ENCODE measurements at places on chromosomes 7 and 10.

DNA sequence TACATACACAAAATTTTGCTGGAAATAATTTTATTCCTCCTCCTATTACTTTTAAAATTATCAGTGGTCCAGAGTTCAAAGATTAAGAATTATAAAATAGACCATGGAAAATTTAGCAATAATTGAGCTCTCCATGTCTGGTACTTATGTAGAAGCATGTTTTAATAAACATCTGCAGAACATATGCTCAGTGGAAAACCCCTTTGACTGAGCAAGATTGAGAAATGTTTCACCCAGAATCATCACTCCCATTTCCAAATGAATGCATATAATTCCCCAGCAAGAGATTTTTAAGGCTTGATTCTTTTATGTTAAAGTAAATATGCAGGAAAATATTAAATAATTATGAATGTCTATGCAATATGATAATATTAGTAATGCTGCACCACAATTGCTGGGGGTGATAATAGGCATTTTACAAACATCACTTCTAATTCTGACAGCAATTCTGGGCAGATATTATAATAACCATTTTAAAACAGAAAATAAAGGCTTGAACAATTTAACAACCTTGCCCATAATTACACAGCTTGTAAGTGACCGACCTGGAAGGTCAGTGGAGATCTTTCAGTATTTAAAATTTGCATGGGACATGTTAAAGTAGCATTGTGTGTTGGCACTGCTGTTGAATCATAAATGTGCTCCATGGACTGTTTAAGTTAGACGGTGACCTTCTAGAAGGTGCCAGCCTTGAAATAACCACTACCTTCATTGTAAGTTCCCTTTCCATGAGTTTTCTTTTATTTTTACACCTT is 45.6 kb upstream of the TES start:
- H3K27ac ChIP-seq: no peak overlapping the region
- H3K4me3 ChIP-seq: no peak overlapping the region
- H3K36me3 ChIP-seq: no peaks in the 10 kb centered on the region

- H3K27me3 ChIP-seq: no peaks in the 10 kb centered on the region
- no peak overlapping the region for H3K27ac ChIP-seq
- no peak overlapping the region for H3K4me3 ChIP-seq
- no peaks in the 10 kb centered on the region for H3K36me3 ChIP-seq
- no peak for DNase-seq
Observed at GRCh38 chr7:699476-700170, 26.9 kb upstream of the DNAAF5 start.

- H3K27me3 ChIP-seq: no peaks in the 10 kb centered on the region
- peaks cover 3% of the 10 kb centered on the region for H3K36me3 ChIP-seq
- H3K4me3 ChIP-seq: no peak overlapping the region
Observed at GRCh38 chr10:122421054-122421625, 33.3 kb upstream of the ARMS2 start.

- H3K4me1 ChIP-seq: peaks cover 3% of the 10 kb centered on the region
- H3K27me3 ChIP-seq: no peaks in the 10 kb centered on the region
- peak; percentile 27 for DNase-seq
- no peaks in the 10 kb centered on the region for H3K36me3 ChIP-seq
Observed at GRCh38 chr10:102714621-102715455, at the start of gene SFXN2. Gene SFXN2 (plus strand): TSS chr10:102714636. CDS start chr10:102726637, 12,001 bp downstream.

GRCh38 chr10:101400585-101400984 is 46.6 kb downstream of the BTRC start:
- no peaks in the 10 kb centered on the region for H3K27me3 ChIP-seq
- no peak for DNase-seq
- H3K4me3 ChIP-seq: no peak overlapping the region
- peaks cover 6% of the 10 kb centered on the region for H3K4me1 ChIP-seq

DNA sequence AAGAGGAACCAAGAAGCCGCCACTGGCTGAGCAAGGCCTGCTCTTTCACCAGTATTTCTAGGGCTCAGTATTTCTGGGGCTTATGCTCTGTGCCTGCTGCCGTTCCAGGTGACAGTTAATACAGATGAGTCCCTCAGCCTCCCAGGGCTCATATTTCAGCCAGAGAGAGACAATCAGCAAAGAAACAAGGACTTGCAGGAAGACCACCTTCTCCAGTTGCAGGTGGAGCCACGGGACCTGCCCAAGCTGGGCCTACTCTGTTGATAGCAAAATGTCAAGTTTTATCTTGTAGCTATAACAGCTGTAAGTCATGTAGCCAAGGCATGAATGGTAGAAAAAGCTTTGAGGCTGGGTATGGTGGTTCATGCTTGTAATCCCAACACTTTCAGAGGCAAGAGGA is 42.7 kb downstream of the NPTX2 start:
- no peaks in the 10 kb centered on the region for H3K4me1 ChIP-seq
- DNase-seq: no peak
- H3K27ac ChIP-seq: no peak overlapping the region
- H3K27me3 ChIP-seq: no peaks in the 10 kb centered on the region

- H3K36me3 ChIP-seq: no peaks in the 10 kb centered on the region
- no peak overlapping the region for H3K27ac ChIP-seq
- DNase-seq: no peak
- H3K4me3 ChIP-seq: no peak overlapping the region
- H3K27me3 ChIP-seq: no peaks in the 10 kb centered on the region
- H3K4me1 ChIP-seq: no peaks in the 10 kb centered on the region
Observed at GRCh38 chr10:90775351-90776028, 82.3 kb downstream of the HTR7 start.

GRCh38 chr10:93402192-93402591 is 79.9 kb downstream of the MYOF start:
- no peaks in the 10 kb centered on the region for H3K36me3 ChIP-seq
- H3K4me3 ChIP-seq: no peak overlapping the region
- no peaks in the 10 kb centered on the region for H3K27me3 ChIP-seq
- H3K4me1 ChIP-seq: no peaks in the 10 kb centered on the region

- H3K36me3 ChIP-seq: no peaks in the 10 kb centered on the region
- no peak overlapping the region for H3K27ac ChIP-seq
- no peaks in the 10 kb centered on the region for H3K27me3 ChIP-seq
Observed at GRCh38 chr7:148135116-148135515, 455.4 kb upstream of the C7orf33 start.

GRCh38 chr7:143003393-143004051 is 23.4 kb downstream of the OR9A2 start:
- no peaks in the 10 kb centered on the region for H3K4me1 ChIP-seq
- no peak for DNase-seq
- peak overlapping the region; percentile 23 for H3K4me3 ChIP-seq
- no peaks in the 10 kb centered on the region for H3K27me3 ChIP-seq
- H3K36me3 ChIP-seq: no peaks in the 10 kb centered on the region

GRCh38 chr10:2334575-2334974 is 597.2 kb upstream of the ADARB2 start:
- H3K27ac ChIP-seq: no peak overlapping the region
- no peak overlapping the region for H3K4me3 ChIP-seq
- H3K36me3 ChIP-seq: no peaks in the 10 kb centered on the region
- no peak for DNase-seq

DNA sequence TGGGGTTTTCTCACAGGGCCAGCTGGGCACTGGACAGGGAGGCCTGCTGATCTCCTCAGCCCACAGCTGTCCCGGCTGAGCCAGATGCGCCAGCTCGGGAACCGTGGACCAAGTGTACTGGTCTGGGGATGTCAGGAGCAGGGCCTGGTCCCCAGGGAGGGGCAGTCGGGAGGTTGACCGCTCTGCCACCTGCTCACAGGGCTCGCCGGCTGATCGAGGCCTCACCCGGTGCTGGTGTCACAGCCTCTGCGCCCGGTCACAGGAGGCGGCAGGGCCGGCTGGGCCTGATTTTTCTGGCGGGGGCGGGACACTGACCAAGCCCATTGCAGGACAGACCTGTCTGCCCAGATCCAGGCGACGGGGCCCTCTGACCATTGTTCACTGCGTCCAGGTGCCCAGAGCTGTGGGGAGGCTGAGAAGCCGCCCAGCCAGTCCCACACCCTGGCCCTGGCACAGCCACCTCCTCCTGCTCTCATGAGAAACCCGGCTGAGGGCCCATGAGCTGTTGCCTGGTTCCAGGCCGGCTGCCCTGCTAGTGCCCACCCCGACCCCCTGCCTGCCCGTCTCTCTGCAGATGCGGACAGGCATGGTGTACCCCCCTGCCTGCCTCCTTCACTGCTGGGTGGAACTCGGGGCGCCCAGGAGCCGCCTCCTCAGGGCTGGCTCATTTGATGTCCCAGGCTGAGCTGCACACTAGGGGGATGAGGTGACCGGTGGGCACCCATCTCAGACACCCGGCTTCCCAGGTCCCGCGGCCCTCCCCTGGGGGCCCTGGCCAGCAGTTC is 3.0 kb upstream of the TMEM184A start:
- DNase-seq: no peak
- no peak overlapping the region for H3K4me3 ChIP-seq
- H3K36me3 ChIP-seq: no peaks in the 10 kb centered on the region
- H3K27me3 ChIP-seq: no peaks in the 10 kb centered on the region
- H3K4me1 ChIP-seq: no peaks in the 10 kb centered on the region

- no peaks in the 10 kb centered on the region for H3K36me3 ChIP-seq
- H3K27me3 ChIP-seq: no peaks in the 10 kb centered on the region
- no peak overlapping the region for H3K27ac ChIP-seq
- no peak overlapping the region for H3K4me3 ChIP-seq
Observed at GRCh38 chr10:77156406-77156879, 481.2 kb downstream of the KCNMA1 start.

- no peak overlapping the region for H3K27ac ChIP-seq
- H3K4me1 ChIP-seq: no peaks in the 10 kb centered on the region
- no peak overlapping the region for H3K4me3 ChIP-seq
- DNase-seq: no peak
- H3K27me3 ChIP-seq: peaks cover 4% of the 10 kb centered on the region
Observed at GRCh38 chr10:3033925-3034324, 33.4 kb upstream of the PFKP start.

DNA sequence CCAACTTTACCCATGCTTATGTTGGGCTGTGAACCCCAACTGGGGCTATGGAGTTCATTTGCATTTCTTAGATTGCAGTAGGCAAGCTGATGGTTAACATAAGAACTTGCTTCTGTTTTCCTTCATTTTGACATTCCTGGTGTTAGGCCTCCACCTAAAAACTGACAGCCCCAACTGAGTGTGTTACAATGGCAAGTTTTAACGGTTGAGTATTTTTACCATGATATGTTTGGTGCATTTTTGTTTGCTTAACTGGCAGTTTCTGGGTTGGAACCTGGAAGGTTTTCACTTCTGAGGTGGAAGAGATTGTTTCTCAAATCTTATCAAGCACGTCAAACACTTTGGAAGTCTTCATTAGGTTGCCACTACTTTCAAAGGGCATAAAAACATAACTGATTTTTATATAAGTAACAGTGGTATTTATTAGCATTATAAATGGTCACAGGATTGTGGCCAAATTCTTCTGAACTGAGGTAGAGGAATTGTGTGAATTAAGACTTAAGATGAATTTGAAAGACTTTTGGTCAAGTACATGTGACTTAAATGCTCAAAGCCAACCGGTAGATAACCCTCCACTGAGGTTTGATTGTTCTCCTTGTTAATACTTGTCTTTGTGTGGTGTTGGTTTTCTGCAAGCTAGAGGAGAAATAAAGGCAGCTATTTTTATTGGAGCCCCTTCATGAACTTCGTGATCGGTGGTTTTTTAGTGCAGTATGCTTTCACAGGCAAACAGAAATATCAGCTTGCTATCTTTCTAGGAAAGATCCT is 2.8 kb downstream of the BMI1 start:
- peaks cover 3% of the 10 kb centered on the region for H3K36me3 ChIP-seq
- no peak overlapping the region for H3K27ac ChIP-seq
- no peak for DNase-seq

DNA sequence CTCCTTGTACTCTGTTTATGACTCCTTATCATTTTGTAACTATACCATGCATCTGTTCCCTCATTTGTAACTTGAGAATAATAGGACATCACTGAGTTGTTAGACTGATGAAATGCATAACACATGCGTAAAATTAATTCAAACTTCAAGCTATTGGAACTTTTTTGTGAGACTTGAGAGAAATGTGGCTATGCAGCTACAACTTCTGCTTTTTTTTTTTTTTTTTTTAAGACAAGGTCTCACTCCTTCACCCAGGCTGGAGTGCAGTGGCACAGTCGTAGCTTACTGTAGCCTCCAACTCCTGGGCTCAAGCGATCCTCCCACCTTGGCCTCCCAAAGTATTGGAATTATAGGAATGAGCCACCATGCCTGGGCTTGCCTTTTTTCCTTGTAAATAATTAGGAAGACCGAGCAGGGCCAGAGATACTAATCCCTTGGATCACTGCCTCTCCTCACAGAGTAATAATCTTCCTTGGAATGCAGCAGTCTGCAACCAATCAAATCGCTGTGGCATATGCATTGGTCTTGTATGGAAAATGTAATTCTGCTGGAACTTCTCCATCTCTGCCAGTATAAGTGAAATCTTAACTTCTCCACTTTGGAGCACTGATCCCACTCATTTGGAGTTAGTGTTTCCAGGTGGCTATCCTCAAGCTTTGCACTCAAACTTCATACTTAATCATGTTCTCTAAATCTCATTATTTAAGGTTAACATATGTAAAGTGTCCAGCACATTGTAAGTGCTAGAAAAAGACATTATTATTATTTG is 2.0 kb upstream of the PANK1 start:
- no peak overlapping the region for H3K27ac ChIP-seq
- H3K4me3 ChIP-seq: no peak overlapping the region
- no peaks in the 10 kb centered on the region for H3K36me3 ChIP-seq
- DNase-seq: no peak
- no peaks in the 10 kb centered on the region for H3K27me3 ChIP-seq

DNA sequence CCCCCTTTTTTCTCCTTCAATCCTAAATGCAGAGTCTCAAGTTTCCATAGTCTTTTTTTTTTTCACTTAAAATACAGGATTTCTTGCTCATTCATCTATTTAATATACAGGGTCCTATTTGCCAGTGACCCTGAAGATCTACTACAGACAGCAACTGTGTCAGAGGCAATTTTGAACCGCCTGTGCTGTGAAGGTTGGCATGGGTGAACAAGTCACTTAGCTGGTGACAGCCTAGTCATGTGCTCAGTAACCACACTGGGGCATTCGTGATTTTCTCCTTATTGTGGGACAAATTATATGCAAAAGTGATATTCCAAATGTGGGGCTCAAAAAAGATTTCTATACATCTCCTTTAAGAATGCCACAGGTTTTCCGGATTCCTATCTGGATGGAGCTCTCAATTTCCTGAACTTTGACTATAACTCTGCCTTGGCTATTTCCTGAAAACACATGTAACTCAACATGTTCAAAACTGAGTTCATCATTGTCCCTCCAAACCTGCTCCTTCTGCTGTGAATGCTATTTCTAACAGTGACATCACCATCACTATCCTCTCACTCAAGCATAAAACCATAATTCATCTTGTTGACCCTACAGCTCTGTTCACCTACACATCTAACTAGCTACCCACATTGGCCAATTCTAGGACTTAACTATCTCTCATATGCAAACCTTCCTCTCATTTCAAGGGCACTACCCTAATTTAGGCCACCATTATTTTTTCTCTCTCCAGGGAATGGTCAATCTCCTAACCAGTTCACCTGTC is 36.7 kb downstream of the CDK6 start:
- no peak for DNase-seq
- no peaks in the 10 kb centered on the region for H3K27me3 ChIP-seq
- H3K36me3 ChIP-seq: no peaks in the 10 kb centered on the region
- peaks cover 5% of the 10 kb centered on the region for H3K4me1 ChIP-seq
- H3K27ac ChIP-seq: no peak overlapping the region

Measured in effector memory CD4-positive, alpha-beta T cell (primary cell).